ENCODE measurements at places on chromosomes 3 and 15. TPM values are rescaled to one million over a fixed set of nuclear protein-coding genes. Genes with fewer than 3 reads are reported as not detected.

Gene ARHGAP31
- polyA plus RNA-seq, result not detected

Gene FAM81A
- polyA plus RNA-seq, result 4.5 TPM

Gene ZNF80
- 0.17 TPM for polyA plus RNA-seq

Gene AQP9
- not detected for polyA plus RNA-seq

Gene ZIC4
- polyA plus RNA-seq, result 8.1 TPM

Gene ARID3B
- polyA plus RNA-seq, result 12.8 TPM

Gene SLC22A14
- polyA plus RNA-seq, result 0.16 TPM

Gene TFRC
- 71.3 TPM for polyA plus RNA-seq

Gene ALDH1L1
- not detected for polyA plus RNA-seq

Gene SEMA7A
- polyA plus RNA-seq, result 31.7 TPM

Gene CHRNB4
- not detected for polyA plus RNA-seq

Gene MAP1A
- polyA plus RNA-seq, result 3.4 TPM

Gene EPHA6
- polyA plus RNA-seq, result 0.78 TPM

Gene GREM1
- polyA plus RNA-seq, result 0.40 TPM

Gene RBM6
- 177 TPM for polyA plus RNA-seq

Gene DHFR2
- 5.6 TPM for polyA plus RNA-seq

Gene UROC1
- polyA plus RNA-seq, result not detected

Gene HYKK
- polyA plus RNA-seq, result not detected

Gene ST3GAL6
- 3.7 TPM for polyA plus RNA-seq

Gene CYP1A1
- 0.09 TPM for polyA plus RNA-seq

Gene CFAP92
- 1.6 TPM for polyA plus RNA-seq

Gene MUC4
- polyA plus RNA-seq, result not detected

Gene CCDC80
- 0.14 TPM for polyA plus RNA-seq

Gene PSMD6
- 150 TPM for polyA plus RNA-seq

Gene TJP1
- 6.2 TPM for polyA plus RNA-seq

Gene PLXNB1
- polyA plus RNA-seq, result 134 TPM

Gene ADAMTS17
- polyA plus RNA-seq, result not detected

Gene ZNF717
- 7.0 TPM for polyA plus RNA-seq

Gene GOLGA6L10
- polyA plus RNA-seq, result 7.9 TPM

Gene CCR9
- not detected for polyA plus RNA-seq

Gene CDC25A
- polyA plus RNA-seq, result 9.8 TPM

Gene CCR8
- polyA plus RNA-seq, result not detected

Gene EXD1
- polyA plus RNA-seq, result 0.40 TPM

Gene CLEC3B
- 4.9 TPM for polyA plus RNA-seq

Gene STRA6
- 11.9 TPM for polyA plus RNA-seq

Gene PTPN9
- polyA plus RNA-seq, result 33.1 TPM

Gene CADM2
- 4.2 TPM for polyA plus RNA-seq

Gene CPLX3
- polyA plus RNA-seq, result 0.27 TPM

Gene VIPR1
- polyA plus RNA-seq, result 5.0 TPM

Gene SOX2
- 7.2 TPM for polyA plus RNA-seq

Gene TKT
- 194 TPM for polyA plus RNA-seq

Gene CSPG4
- not detected for polyA plus RNA-seq

Gene GNAT1
- polyA plus RNA-seq, result not detected

Gene TNFAIP8L3
- polyA plus RNA-seq, result not detected

Gene C3orf33
- 9.0 TPM for polyA plus RNA-seq

Gene MKRN2OS
- 0.36 TPM for polyA plus RNA-seq

Gene LYZL4
- polyA plus RNA-seq, result not detected

Gene BFSP2
- polyA plus RNA-seq, result not detected

Gene WDR93
- not detected for polyA plus RNA-seq

Gene ALS2CL
- 0.11 TPM for polyA plus RNA-seq

Gene MYEF2
- 176 TPM for polyA plus RNA-seq

Data from neural cell (in vitro differentiated cells).